ENCODE measurements at places on chromosomes 7 and 10.

- no peak for DNase-seq
These were observed 273.9 kb upstream of the MGMT start for GRCh38 chr10:129193148-129193547.

DNA sequence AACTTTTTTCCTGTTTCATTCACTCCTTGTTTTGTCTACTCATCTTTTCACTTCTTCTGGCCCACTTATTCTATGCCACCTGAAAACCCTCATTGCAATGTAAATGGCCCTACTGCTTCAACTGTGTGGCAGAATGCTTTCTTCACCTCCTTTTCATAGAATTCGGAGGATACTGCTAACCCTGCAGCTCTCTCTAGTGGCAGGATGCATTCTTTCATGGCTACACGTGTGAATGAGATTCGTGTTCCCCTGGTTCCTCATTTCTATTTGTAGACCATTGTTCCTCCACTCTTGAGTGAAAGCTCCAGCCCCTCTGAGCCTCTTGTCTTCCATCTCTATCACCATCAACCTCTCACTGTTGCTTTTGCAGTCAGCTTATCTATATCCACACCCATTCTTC lies 20.9 kb upstream of the CYP26C1 start:
- DNase-seq: no peak

- no peak for DNase-seq
These were observed 655.6 kb downstream of the SORCS1 start for GRCh38 chr10:106508950-106509349.

DNA sequence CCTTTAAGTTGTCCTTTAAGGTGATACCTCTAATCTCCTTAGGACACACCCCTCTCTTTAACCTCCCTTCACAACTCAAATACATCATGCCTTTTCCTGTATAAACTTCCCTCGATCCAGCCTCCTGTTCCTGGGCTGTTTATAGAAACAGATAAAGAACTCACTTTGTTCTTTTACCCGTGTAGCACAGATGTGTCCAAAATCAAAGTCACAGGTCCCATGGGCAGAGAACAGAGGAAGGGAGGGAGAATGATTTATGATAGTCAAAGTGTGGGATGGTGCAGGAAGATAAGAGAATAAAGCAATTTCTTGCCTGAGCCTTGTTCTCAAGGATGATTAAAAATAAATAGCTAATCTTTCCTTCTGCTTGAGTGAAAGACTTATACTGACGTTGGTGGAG lies 50.3 kb upstream of the CABCOCO1 start:
- no peak for DNase-seq

DNA sequence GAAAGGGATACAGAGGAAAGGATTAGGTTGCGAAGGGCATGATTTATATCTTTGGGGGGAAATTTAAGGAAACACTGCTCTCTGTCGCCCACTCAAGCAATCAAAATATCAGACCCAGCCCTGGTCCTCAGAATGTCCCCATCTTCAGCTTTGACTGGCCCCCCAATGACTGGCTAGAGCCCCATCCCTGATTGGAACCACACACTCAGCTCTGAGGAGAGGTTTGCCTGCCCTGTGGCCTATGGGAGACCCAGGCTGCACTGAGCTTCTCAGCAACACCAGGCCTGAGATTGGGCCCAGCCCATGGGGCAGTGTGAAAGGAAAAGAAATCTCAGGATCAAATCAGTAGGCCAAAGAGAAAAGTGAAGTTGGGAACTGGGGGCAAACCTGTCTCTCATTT lies 69.5 kb downstream of the ADCYAP1R1 start:
- DNase-seq: no peak

GRCh38 chr7:153386556-153386955 lies 627.0 kb downstream of the ACTR3B start:
- no peak for DNase-seq

- DNase-seq: no peak
These were observed 13.2 kb downstream of the TMEM273 start for GRCh38 chr10:49174926-49175500.

DNA sequence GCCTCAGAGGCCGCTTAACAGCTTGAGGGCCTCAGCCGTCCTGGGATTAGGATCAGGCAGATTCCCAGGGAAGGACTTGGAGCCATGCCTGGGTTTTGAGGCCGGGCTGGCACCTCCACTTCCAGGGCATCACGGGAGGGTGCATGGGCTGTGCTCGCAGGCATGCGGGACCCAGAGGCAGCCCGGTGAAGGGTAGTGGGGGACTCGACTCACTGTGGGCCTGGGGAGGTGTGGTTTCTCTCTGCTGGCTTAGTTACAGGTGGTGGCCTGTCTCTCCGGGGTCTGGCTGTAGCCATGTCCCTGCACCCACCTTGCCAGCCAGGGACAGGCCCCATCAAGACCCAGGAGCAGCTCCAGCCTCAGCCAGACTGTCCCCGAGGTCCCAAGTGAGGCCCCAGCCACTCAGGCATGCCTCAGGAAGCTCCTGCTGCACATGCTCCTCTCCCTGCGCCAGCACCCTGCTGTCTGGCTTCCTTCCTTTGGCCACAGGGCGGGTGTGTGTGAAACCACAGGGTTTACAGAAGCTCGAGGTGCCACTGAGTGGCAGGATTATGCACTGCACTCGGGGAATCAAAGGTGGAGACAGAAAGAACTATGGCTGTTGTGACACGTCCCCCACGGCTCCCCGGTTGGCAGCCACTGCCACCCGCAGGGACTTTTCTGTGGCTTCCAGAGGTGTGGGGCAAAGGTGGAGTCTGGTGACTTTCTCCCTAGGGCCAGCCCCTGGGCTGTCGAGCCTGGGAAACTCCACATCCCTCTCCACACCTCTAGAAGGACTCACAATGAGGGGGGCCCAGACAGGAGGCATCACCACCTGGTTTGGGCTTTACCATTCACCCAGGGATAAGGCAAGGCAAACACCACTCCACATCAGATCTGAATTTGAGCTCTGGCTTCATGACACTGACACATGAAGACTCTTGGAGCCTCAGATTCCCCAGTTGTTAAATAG lies 19.7 kb downstream of the GOLGA7B start:
- peak; percentile 55 for DNase-seq

- DNase-seq: no peak
These were observed 118.0 kb downstream of the WDFY4 start for GRCh38 chr10:48802611-48803071.

GRCh38 chr7:83547526-83547925 lies 101.4 kb downstream of the SEMA3E start:
- DNase-seq: peak; percentile 94

GRCh38 chr7:44138698-44139097 lies 2.4 kb downstream of the MYL7 start:
- DNase-seq: no peak

DNA sequence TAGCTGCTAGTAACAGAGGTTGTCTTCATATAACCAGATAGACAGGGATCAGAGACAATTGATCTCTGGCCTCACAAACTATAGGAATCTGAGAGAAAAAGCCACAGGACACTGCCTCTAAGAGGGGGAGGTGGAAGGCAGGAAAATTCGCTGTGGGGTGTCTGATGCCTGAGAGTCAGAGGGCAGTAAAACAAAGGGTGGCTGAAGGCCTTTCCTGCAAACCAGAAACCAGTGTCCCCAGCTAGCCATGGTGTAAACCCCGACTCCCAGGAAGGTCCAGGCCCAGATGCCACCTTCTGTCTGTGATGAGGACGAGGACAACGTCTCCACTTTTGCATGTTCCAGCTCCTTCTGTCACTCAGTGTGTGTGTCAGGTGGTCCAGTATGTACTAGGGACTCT lies 215.1 kb downstream of the ADARB2 start:
- no peak for DNase-seq

GRCh38 chr7:77391230-77391629 lies 24.9 kb downstream of the GSAP start:
- no peak for DNase-seq

DNA sequence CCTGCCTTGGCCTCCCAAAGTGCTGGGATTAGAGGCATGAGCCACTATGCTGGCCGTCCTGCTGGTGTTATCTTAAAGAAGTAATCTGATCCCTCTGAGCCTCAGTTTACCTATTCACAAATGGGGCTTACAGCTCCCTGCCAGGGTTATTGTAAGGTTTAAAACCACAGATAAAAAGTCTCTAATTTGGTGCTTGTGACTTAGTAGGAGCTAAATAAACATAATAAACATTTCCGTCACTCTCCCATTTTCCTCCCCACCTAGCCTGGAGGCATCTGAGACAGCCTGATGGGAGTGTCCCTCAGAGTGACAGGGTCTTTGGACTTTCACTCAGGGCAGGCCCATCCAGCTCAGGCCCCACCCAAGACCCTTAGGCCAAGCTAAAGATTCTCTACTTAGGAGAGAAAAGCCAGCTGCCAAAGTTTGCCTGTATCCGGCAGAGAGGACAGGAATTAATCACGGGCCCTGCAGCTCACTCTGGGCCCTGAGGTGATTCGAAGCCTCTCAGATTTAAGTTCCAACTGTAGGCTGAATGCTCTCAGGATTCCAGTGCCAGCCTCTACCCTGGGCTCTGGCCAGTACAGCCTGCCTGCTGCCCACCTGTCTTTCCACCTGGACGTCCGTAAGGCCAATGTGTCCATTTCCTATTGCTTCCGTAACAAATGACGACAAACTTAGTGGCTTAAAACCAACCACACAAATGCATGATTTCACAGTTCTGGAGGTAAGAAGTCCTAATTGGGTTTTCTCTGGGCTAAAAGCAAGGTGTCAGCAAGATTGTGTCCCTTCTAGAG lies 21.8 kb upstream of the DUSP5 start:
- DNase-seq: no peak

GRCh38 chr10:93219347-93219746 lies 145.7 kb downstream of the CYP26A1 start:
- no peak for DNase-seq

DNA sequence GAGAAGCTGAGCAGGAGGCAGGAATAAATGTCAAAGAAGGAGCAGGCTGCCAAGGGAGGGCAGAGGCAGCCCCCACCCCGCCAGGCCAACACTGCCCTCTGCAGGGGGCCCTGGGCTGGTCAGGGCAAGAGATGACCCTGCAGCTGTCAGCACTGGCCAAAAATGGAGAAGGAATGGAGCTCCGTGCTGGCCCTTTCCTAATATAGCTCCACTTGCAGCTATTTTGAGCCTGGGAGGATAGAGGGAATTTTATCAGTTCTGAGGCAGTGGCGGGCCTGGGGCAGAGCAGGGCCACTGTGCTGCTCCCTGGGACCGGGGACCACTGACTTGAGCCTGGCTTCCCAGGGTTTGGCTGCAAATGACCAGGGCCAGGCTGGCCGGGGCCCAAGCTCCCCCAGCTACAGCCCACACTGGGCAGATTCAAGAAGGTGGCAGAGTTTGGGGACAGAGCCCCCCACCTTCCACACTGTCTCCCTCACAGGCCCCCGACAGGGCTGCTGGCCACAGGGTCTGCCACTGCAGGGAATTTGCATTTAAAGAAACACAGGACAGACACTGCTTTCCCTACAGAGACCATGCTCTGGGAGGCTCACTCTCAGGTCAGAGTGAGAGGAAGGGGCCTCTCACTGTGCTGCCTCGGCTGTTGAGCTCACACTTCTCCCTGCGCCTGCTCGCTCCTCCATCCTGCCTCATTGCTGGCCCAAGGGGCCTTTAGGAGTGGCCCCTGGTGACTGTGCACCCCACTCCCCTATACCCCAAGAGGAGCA lies 16.2 kb downstream of the LDB3 start:
- no peak for DNase-seq

GRCh38 chr10:60480865-60481563 lies 91.3 kb upstream of the ANK3 start:
- no peak for DNase-seq

GRCh38 chr7:139714163-139714901 lies 63.5 kb downstream of the HIPK2 start:
- DNase-seq: no peak

GRCh38 chr7:135175931-135176330 lies 5.4 kb upstream of the CYREN start:
- no peak for DNase-seq

- no peak for DNase-seq
These were observed 126.2 kb downstream of the RNF133 start for GRCh38 chr7:122572706-122573105.

GRCh38 chr7:126760914-126761577 lies 491.7 kb downstream of the GRM8 start:
- DNase-seq: no peak

DNA sequence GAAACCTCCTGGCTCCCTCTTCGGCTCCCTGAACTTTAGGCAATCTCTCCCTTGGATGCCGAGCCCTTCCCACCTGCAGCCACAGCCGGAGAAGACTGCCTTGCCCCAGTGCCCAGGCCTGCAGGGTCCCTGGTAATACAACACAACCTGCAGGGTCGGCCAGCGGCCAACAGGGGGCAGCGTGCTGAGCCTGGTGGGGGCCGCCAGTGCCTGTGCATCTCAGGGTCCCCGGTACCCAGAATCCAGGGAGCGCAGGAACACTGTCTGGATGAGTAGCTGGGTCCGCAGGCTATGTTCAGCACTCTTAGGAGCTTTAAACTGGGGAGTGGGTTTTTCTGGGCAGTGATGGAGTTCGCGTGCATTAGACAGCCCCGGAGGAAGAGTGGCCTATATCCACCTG lies 17.5 kb upstream of the C10orf71 start:
- DNase-seq: no peak

GRCh38 chr10:17049195-17049594 lies 80.4 kb downstream of the CUBN start:
- DNase-seq: no peak

DNA sequence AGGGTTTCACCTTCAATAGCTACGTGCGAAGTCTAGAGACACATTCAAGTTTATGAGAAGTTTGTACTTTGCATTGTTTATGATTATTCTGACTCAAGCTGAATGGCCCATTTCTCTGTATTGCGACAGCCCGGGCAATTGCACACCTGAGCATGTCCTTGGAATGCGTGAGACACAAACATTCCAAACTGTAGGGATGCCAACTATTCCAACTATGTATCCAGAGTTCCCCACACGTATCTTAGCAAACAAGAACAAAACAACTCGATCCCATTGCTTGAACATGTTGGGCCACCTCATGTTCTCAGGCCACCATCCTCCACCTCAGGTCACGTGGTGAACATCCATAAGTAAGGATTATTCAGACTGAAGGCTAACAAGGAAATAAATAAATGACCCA lies 51.4 kb upstream of the EGFR start:
- no peak for DNase-seq

- DNase-seq: no peak
These were observed 165.7 kb upstream of the AHR start for GRCh38 chr7:17132726-17133125.

- DNase-seq: no peak
These were observed 28.3 kb upstream of the GNA12 start for GRCh38 chr7:2872296-2872874.

GRCh38 chr10:35927990-35928488 lies 285.9 kb upstream of the FZD8 start:
- no peak for DNase-seq

- no peak for DNase-seq
These were observed 41.6 kb downstream of the PLXDC2 start for GRCh38 chr10:19857876-19858275.

DNA sequence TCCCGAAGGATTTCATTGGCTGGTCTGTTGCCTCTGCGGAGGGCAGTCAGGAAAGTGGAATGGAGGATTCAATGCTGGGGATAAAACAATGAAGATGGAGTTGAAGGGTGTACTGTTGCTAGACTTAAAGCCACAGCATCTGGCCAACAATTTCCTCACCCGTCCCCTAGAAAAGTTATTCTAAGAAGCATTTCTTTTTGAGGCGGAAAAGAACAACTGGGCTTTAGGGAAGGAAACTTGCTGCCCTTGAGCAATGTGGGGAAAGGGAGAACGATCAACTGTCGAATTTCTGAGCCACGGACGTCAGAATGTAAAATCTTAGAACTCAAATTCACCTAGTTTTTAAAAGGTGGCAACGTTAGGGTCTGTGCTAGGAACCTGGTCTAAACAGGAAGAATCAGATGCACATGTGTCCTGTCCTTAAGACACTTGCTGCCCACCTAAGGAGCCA lies 664 bp downstream of the FMC1 start:
- peak; percentile 90 for DNase-seq

Measured in NCI-H1105 treated with DMSO at 0.1 percent for 48 hours (cell line).